Stimulated activated CD4-positive, alpha-beta T cell treated with anti-CD3 and anti-CD28 coated beads, Interleukin-4, amount 100 ng/mL, for 24 hours (primary cell): ENCODE measurements at places on chromosomes 4 and X.

- no peak for DNase-seq
Observed at GRCh38 chrX:43741843-43742573, 85.9 kb downstream of the MAOA start.

DNA sequence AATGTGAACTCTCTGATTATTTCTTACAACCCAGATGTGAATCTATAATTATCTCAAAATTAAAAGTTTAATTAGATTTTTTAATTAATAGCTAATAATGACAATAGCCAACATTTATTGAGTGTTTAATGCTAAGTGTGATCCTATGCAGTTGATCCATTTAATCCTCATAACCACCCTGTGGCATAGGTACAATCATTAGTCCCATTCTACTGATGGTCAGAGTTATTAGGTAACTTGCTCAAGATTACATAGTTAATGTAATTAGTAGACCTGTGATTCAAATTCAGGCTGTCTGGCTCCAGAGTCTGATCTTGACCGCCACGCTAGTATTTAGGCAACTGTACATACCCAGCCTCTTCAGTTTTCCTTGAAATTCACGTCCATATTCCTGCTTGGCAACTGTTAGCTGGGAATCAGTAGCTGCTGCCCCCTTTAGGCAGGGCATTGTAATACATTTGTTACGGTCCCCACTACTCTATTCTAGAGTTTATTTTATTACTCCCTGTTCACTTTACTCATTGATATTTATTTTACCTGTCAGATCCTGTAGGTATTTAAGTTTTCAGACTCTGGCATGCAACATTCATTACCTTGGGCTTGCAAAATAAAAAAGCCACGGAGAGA is 20.6 kb upstream of the TEC start:
- no peak for DNase-seq

GRCh38 chr4:106650701-106651100 is 282.1 kb upstream of the GIMD1 start:
- DNase-seq: no peak

DNA sequence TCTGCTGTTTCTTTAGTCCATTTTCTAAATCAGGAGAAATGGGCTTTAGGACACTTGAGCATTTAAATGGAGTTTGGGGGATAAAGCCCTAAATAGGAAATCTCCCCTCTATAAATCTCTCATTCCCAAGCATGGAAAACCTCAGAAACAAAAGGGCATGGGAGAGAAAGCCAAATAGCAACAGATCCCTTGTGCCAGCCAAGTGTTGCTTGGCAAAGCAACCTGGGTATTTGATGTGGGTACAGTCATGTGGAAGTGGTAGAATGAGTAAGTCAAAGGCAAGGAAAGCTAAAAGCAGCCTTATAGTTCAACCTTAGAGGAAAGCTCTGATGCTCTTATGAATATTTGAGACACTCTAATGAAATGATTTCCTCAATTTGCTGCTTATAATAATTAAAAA is 29.5 kb upstream of the SERTM2 start:
- DNase-seq: no peak

DNA sequence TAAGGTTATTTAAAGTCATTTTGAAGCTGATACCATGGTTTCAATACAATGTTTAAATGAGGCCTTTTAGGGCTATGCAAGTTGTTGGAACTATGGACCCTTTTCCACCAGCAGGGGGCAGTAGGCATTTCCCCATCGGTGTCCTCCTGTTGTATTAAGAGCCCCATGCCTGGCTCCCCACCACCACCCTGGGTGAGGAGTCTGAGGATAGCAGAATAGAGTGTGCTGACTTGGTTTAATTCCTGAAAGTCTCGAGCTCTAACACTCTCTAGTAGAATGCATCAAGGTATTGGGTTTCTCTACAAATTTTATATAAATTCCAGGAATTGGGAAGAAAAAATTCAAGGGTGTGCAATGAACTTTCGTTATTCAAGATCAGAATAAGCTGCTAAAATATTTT is 234.8 kb upstream of the JADE1 start:
- peak; percentile 62 for DNase-seq

DNA sequence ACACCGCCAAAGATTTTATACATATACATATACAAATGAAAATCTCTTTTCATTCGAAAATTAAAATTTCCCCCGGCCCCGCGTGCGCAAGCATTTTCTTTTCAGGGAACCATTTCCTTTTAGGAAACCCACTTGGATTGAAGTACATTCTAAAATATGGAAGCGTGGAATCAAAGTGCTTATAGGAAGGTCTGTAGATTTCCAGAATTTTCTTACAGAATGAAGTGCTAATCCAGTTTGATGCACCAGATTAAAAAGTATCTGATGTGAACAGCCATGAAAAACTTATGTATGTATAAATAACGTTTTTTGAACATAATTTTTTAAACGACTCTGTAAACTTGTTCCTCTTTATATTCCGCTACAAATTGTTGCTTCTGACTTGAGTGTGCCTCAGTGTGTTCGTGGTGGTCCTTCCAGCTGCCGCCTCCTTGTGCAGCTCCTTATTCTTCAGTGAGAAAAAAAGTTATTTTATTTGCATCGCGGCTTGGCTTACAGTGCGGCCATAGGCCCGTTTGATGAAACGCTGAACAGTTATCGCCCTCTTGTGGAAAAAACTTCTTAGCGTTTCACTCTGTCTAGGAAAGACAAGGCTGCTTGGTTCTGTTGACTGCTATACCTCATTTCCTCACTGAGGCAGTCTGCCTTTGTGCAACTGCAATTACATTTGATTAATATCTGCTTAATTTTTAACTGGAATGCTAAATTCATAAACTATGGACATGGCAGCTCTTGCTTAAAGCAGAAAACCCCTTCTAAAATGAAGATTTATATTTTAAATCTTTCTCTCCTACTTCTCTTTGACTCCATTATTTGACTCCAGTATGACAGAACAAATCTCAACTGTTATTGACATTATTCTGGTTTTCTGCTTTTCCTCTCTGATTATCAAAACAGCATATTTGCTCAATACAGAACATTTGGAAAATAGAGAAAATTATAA is 4.7 kb upstream of the NKX6-1 start:
- no peak for DNase-seq

DNA sequence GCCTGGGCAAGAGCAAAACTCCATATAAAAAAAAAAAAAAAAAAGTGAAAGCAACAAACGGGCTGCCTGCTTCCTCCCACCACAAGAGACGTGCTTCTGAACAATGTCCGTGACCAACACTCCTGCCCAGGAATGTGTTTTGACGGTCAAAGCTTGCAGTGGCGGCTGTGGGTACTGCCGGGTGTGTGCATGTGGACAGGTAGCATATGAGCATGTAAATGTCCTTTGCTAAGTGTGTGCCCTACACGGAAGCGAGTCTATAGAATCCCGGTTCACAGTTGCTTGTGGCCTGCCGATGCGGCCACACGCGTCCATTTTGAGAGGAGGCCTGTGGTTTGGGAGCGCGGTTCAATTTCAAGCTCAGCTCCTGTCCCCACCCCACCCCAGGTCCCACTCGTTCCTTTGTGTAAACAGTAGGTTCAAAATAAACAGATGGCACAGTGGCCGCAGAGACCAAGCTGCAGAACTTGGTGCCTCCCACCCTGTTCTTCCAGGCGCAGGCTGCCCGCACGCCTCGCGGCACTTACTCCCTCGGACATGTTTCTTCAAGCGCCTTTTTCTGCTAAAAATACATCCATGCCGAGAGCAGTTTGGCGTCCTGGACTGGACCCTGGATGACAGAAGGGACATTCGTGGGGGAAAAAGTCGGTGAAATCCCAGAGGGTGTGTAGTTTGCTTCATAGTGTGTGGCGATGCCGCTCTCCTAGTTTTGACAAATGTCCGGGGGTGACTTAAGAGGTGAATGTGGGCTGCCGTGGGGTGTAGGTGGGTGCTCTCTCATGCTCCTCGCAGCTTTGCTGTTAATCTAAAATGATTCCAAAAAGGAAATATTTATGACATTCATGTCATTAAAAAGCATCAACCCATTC is 11.5 kb upstream of the NKX1-1 start:
- DNase-seq: peak; percentile 2

DNA sequence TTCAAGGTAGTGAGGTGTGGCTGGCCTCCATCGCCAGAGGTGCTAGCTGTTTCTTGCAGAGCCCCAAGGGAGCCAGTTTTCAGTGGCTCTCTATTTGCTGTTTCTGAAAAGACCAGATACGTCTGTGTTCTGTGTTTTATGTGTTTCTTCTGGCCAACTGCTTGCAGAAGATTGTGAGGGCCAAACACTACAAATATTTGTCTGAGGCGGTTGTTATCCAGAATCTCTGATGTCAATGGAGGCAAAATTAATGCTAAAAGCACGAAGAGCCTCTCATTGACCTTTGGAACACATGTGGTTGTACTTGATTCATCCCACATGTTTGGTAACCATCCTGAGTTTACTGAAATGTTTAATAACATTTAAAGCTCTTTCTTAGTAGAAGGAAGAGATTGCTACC is 113.9 kb downstream of the CT47B1 start:
- DNase-seq: no peak

- no peak for DNase-seq
Observed at GRCh38 chrX:86197815-86198214, 49.6 kb downstream of the DACH2 start.

DNA sequence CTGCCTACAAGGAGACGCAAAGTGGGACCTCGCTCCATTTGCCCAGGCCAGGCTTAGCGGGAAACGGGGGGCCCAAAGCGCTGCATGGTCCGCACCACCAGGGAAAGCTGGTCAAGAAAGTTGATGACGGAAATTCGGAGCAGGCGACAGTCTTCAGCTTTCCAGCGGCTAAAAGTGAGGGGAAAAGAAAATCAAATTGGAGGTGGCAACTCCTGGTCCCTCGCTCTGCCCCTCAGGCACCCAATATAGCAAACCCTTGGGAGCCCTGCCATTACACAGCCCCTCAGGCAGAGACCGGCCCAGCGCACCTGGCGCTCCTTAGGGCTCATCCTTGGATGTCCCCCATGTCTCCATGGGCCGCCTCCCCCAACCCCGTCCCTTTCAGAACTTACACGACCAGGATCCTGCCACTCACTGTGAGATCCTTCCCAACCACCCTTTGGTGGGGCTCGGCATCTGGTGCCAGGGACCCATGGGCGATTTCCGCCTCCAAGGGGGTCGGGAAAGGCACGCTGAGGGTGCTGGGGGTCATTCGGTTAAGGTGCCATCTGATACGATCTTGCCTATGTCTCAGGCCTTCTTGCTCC is 1.1 kb downstream of the LAGE3 start:
- no peak for DNase-seq

- no peak for DNase-seq
Observed at GRCh38 chr4:25970691-25971432, 56.8 kb downstream of the SMIM20 start.

GRCh38 chr4:105451346-105451745 is 22.5 kb downstream of the PPA2 start:
- DNase-seq: no peak

DNA sequence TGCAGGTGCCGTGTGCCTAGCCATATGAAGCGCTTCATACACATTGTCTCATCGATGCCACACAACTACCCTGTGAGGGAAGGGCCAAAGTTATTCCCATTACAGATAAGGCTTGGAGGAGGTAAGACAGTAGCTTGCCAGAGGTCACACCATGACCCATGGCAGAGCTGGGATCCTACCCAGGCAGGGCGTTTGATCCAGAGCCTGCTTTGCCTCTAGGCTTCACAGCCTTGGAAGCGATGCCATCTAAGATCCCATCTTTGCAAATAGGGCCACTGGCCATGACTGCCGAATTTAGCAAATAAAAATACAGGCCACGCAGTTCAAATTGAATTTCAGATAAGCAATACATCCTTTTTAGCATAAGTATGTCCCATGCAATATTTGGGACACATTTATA is 358.2 kb downstream of the BCOR start:
- DNase-seq: no peak

DNA sequence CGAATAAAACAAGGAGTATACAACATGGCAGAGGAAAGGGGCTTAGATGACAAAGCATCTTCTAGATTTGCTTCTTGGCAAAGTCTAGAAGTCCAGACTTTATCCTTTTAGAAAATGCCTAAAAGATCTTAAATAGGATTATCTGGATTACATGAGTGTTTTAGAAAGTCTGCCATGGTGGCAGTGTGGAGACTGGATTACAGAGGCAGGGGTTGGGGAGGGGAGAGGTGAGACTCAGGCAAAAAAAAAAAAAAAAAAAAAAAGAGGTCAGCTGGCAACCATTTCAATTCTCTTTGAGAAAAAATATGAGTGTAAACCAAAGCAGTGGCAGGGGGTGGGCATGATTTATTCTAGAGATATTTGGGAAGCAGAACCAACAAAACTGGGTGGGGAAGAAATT is 17.4 kb downstream of the ZNF827 start:
- DNase-seq: no peak

DNA sequence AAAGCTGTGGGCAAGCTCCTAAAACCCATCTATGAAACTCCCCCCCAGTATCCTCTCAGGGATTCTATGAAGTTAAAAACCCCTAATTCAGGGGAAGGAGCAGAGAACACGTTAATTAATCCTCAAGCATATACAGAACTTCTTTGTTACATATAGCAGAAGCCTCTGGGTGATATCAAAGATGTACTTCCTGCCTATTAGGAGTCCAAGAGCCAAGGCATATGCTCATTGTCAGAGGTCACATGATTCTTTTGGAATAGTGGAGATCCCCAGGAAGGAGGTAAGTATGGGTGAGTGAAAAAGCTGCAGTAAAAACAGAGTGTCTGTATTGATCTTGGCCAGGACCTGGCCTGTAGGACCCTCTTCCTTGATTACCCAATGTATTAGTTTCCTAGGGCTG is 2.9 kb upstream of the SPARCL1 start:
- no peak for DNase-seq

DNA sequence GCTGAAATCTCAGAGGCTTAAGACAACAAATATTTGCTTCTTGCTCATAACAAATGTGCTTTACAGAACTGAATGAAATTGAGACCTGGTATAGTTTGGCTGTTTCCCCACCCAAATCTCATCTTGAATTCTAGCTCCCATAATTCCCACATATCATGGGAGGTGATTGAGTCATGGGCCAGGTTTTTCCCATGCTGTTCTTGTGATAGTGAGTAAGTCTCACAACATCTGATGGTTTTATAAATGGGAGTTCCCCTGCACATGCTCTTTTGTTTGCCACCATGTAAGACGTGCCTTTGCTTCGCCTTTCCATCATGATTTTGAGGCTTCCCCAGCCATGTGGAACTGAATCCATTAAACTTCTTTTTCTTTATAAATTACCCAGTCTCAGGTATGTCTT is 221.1 kb upstream of the DIPK2B start:
- DNase-seq: no peak

GRCh38 chr4:23970201-23970850 is 80.5 kb upstream of the PPARGC1A start:
- no peak for DNase-seq

GRCh38 chr4:96009427-96010119 is 169.7 kb downstream of the PDHA2 start:
- DNase-seq: no peak

DNA sequence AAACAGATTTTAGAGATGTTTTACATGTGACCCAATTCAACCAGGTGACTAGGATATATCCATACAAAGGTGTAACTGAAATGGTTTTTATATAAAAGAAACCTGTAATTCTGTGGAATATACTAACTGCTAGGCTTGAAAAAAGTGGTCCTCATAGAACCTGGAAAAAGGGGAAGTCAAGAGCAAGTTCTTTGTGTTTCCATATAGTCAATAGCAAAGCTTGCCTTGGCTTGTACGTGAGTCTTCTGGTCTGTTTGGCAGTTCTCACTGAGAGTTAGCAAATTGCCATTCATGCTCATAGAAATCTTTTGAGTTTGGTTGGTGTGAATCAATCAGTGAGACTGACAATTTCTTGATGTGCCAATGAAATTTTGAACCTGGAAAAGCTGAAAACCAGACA is 79.4 kb upstream of the SMIM10 start:
- DNase-seq: no peak

- DNase-seq: no peak
Observed at GRCh38 chr4:168822481-168822880, 187.6 kb downstream of the CBR4 start.

- DNase-seq: no peak
Observed at GRCh38 chr4:38188631-38189101, 228.5 kb downstream of the PTTG2 start.
